ENCODE measurements at places on chromosomes 6 and 20.

- no peak for DNase-seq
Measured at GRCh38 chr6:160972111-160972510, 19.5 kb upstream of the MAP3K4 start.

GRCh38 chr6:14458669-14459266 is 341.2 kb downstream of the CD83 start:
- DNase-seq = no peak

DNA sequence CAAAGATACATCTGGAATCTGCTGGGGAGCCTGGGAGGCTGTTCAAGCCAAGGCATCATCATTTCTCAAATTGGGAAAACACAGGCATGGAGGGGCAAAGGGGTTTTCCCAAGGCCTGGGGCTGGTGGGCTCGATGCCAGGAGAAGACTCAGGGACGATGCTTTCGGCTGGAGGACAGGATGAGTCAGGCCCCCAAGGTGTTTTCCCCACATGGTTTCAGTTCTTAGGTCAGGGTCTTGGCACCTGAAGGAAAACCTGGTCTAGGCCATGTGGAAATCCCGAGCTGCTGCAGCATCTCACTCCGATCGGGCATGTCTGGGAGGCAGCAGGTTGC is 348.1 kb downstream of the CDC5L start:
- DNase-seq = no peak

DNA sequence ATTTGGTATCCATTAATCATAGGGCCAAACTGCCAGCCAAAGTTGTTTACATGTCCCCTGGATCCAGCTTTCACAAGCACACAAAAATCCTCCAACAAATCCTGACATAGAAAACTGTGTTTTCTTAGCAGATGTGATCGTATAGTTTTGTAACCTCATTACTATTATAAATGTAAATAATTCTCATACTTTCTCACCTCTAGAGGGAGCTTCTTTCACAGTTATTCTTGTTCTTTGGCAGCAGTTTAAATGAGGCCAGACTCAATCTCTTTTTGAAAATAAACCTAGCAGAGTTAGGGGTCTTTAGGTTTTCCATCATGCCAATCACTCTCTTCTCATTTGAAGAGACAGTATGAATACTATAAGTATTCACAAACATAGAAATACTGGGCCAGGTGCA is 17.0 kb upstream of the ZNF318 start:
- no peak for DNase-seq

DNA sequence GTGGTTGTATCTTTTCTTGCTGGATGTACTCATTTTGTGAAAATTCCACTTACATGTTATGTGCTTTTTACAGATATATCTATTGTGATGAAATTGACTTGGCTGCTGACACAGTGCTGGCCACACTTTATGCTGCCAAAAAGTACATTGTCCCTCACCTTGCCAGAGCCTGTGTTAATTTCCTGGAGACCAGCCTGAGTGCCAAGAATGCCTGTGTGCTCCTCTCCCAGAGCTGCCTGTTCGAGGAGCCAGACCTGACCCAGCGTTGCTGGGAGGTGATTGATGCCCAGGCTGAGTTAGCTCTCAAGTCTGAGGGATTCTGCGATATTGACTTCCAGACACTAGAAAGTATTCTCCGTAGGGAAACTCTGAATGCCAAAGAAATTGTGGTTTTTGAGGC is 4.9 kb downstream of the BTBD3 start:
- no peak for DNase-seq

GRCh38 chr20:33689493-33689892 is 3.3 kb upstream of the E2F1 start:
- DNase-seq = no peak

DNA sequence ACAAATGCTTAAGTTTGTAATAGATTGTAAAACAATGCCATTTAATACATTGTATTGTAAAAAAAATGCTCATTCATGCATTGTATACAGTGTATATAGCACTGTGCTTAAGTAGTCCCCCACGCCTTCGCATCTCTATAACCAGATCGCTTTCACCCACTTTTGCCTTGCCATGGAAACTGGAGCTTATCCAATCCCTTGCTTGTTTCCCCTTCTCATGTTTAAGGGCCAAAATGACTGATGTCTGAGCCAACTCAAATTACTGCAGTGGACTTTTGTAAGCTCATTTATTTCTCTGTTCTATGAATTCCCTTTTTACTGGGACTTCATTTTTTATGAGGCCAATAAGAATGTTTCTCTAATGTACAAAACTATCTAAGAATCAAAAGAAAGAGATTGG is 730.9 kb upstream of the GJE1 start:
- no peak for DNase-seq

GRCh38 chr6:77416839-77417238 is 46.5 kb downstream of the HTR1B start:
- no peak for DNase-seq

GRCh38 chr6:109236115-109237076 is 141.1 kb downstream of the CEP57L1 start:
- DNase-seq = no peak

DNA sequence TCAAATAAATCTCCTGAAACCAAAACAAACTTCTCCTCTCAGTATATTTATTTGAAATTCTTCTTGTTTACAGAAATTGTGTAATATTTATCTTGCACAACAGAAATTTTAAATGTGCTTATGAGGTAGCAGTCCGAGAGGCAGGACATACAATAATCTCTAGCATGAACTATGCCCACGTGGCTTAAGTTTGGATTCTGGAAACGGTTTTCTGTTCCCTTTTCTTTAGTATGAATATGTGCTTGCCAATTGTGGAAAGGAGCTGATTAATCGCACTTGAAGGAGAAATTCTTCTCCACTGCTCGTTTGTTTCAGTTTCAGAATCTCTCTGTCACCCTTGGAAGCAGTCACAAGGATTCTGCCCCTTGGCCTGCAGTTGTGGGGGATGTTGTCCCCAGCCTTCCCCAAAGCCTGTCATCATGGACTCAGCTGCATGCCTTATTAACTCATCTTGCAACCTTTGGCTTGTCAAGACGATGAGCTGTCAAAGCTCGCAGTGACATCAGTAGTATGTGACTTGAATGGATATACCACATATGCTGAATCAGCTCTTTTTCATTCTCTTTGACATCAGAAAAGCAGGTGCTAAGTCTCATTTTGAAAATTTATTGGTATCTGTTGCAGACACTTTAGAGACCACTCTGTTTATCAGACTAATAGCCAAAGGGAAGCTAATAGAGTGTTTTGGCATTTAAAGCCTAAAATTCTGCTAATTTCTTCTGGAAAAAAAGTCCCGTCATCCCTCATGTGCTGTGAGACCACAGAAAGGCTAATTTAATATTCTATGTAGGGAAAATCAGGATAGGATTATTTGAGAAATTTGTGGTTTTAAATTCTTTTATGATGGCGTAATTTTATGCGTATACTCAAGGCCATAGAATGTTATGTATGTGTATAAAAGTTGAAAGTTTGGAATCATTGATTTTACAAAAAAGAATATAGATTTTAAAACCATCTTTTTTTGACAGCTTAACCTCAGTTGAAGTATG is 186.8 kb downstream of the ARID1B start:
- no peak for DNase-seq

DNA sequence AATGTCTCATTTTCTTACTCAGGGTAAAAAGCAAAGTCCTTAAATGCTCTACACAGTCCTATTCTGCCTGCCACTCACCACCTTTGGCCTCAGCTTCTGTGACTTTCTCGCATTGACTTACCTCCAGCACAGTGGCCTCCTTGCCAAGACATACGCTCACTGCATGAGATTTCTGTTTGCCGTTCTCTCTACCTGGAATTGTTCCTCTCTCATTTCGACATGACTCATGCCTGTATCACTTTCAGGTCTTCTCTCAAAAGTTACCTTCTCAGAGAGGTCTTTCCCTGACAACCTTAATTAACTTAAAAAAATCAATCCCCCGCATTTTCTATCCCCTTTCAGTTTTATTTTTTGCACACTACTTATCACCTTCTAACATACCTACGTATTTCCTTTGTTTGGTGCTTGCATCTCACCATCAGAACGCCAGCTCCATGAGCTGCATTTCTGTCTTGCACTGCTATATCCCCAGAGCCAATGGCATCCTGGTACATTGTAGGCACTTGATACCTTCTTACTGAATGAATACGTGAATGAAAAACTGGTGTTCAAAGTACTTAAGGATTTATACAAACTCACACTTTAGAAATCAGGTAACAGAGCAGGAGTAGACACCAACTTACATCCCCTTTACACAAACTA is 24.5 kb downstream of the TENT5A start:
- DNase-seq = no peak
